Vein endothelial cell (primary cell): ENCODE measurements at places on chromosomes 3 and 15. TPM values are rescaled to one million over a fixed set of nuclear protein-coding genes. Genes with fewer than 3 reads are reported as not detected.

Gene JMJD7
- total RNA-seq = 3.5 and 5.9 TPM in 2 replicates

Gene SAXO2
- 0.33 and 1.8 TPM in 2 replicates for total RNA-seq

Gene SLC28A2
- total RNA-seq = not detected in 2 replicates

Gene SSUH2
- 0.10 TPM in 1 of 2 replicates, not detected in the other for total RNA-seq

Gene TERC
- 127 and 245 TPM in 2 replicates for total RNA-seq

Gene ILDR1
- not detected in 2 replicates for total RNA-seq

Gene VWA5B2
- total RNA-seq = under 0.01 and 0.10 TPM in 2 replicates

Gene BLM
- 4.2 and 9.6 TPM in 2 replicates for total RNA-seq

Gene CAMP
- total RNA-seq = not detected in 2 replicates

Gene COPS2
- 66.0 and 82.3 TPM in 2 replicates for total RNA-seq

Gene CLSTN2
- under 0.01 and 0.65 TPM in 2 replicates for total RNA-seq

Gene SAMMSON
- total RNA-seq = not detected in 2 replicates
